ENCODE measurements at places on chromosomes 11 and 22.

DNA sequence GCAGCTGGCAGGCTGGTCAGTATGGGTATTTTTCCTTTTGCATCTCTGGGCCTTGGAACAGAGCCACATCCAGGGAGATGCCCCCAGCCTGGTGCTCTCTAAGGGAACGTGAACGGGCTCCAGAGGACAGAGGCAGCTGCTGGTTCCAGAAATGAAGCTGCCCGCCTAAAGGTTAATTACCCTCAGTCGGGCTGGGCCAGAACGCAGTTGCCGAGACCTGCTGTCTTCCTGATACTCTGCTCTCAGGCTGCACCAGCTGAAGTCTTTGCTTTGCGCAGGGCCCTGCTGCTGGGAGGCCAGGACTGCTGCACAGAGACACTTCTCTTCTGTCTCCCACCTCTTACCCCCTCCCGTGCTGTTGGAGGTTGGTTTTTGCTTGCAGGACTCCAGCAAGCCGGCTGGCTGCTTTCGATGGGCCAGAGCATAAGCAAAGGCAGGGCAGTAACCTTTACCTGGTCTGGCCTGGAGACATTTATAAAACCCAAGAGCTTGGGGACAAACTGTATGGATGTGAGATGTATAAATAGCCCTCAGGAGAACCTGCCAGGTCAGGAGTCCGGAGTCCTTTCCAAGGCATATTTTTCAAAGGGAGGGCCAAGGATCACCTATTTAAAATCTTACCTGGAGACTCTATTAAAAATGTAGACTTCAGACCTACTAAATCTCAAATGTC is 197.1 kb downstream of the GRIK4 start:
- no peak for DNase-seq

- DNase-seq = no peak
Observed at GRCh38 chr11:57071829-57072228, 83.1 kb downstream of the OR5AK2 start.

- DNase-seq = no peak
Observed at GRCh38 chr22:27853424-27853823, 51.9 kb upstream of the MN1 start.

DNA sequence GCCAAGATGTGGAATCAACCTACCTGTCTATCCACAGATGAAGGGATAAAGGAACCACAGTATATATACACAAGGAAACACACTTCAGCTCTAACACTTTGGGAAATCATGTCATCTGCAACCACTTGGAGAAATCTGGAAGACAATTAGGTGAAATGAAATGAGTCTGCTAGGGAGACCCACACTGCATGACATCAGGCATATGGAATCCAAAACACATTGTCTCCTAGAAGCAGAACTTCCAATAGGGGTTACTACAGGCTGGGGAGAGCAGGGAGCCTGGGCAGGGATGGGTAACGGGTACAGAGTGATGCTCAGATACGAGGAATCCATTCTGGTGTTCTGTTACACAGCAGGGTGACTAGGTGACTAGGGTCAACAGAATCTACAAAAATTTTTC is 18.3 kb downstream of the RGL4 start:
- no peak for DNase-seq

DNA sequence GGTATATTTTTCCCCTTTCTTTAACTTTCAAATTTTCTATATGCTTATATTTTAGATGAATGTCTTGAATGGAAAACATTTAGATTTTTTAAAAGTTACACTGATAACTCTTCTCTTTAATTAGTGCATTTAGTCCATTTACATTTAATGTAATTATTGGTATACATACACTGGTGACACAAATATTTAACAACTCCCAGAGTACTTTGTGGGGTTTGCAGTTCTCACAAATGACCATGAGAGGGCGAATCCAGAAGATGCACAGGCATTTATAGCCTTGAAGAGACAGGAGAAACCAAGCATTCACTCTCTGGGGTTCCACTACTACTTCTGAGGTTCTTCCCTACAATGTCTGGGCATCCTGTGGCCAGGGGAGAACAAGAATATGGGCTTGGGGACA is 125.1 kb downstream of the TIMP3 start:
- DNase-seq = no peak

DNA sequence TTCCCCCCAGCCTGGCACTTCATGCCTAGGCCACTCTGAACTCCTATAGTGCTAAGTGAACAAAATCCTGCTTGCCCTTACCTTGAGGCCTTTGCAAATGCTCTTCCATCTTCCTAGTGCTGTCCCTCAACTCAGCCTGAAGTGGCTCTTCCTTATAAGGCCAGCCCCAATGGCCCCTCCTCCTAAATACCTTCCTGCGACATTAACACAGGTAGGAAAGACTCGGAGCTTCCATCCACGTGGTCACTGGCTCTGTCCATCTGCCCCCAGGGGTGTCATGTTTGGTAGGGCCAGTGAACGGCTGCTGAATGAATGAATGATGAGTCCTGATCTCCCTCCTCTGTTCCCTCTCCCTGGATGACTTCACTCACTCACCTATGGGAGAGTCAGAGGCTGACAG is 4.2 kb downstream of the PDE2A start:
- no peak for DNase-seq

- no peak for DNase-seq
Observed at GRCh38 chr11:34680918-34681586, 60.2 kb downstream of the EHF start.

DNA sequence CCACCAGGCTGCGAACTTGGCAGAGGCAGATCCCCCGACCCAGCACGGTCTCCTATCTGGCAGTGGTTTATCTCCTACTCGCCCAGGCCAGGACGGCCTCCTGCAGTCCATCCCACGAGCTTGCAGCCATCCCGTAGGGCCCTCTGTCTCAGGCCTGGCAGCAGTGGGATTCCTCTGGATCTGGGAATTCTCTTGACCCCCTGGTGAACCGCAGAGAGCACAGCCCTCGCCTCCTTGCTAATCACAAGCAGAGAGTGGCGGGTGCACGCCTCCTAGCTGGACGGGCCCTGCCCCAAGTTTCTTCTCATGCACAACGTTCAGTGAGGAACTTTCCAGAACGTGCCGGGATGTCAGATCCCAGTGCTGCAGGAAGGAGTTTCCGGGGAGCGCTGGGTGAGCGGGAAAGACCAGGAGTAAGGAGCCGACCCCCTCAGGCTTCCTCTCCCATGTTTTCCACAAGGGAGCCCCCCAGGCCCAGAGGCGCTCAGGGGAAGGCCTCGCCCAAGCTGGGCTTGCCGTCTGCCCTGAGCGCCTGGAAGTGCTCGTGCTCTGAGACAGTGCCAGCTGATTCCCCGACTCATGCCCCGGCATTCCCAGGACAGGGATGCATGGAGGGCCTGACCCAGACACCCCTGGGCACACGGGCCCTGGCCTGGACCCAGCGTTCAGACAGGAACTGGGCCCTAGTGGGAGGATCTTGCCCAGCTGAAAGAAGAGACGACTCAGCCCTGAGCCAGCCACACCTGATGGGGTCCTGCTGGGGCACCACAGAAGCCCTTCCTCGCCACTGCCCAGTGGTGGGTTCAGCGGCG is 24.6 kb downstream of the IGF2 start:
- DNase-seq = no peak

DNA sequence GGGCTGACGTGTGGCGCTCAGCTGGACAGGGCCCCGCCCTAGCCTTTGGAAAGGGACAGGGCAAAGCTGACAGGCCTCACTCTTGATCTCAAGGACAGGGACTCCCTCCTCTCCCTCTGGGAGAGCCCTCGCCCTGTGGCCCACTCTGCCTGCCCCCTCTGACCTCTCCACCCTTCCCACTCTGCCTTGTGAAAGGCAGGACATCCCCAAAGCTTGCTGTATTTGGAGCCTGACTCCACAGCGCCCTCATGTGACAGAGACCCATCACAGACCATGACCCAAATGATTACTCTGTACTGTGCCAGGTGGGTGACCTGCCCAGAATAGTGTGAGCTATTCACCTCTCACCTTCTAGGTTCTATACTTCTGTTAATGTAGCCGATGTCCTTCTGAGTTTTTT is 18.8 kb downstream of the P2RY2 start:
- DNase-seq = no peak

GRCh38 chr11:86719781-86720463 is 47.5 kb upstream of the ME3 start:
- no peak for DNase-seq

- DNase-seq = no peak
Observed at GRCh38 chr11:71963468-71963867, 34.6 kb downstream of the RNF121 start.

DNA sequence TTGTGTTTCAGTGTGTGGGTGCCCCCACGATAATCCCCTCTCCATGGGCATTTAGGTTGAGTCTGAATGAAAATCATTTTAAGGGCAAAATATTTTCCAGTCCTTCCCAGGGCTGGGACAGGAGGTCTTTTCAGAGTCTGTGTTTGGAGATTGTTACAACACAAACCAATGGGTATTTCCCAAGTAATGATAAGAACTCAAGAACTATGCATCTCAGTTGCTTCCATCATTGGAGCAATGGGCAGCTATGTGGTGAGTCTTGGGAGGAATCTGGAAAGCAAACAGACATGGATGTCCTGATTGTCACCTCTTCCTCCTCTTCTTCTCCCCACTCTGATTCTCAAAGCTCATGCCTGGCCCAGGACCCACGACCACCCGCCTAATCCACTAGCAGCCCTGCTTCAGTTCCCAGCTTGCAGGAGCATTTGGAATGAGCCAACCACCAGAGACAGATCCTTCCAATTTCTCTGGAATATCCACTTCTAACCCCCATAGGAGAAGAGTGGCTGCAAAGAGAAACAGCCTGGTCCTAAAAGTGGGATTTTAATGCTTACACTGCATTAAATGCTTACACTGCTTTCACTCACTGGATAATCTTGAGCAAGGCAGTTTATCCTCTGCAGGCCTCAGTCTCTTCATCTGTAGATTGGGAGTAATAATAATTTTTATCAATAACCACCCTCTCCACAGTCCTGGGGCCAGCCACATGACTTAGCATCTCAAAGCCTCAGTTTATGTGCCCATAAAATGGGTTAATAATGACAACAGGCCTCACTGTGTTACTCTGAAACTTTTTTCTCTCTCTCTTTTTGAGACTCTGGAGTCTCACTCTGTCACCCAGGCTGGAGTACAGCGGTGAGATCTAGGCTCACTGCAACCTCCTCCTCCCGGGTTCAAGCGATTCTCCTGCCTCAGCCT is 404.3 kb downstream of the MN1 start:
- DNase-seq = no peak

- peak; percentile 47 for DNase-seq
Observed at GRCh38 chr11:12979928-12980689, 29.0 kb upstream of the RASSF10 start.

- no peak for DNase-seq
Observed at GRCh38 chr11:2542406-2542805, 97.6 kb downstream of the KCNQ1 start.

GRCh38 chr11:100151944-100152343 is 535.1 kb upstream of the ARHGAP42 start:
- DNase-seq = no peak

DNA sequence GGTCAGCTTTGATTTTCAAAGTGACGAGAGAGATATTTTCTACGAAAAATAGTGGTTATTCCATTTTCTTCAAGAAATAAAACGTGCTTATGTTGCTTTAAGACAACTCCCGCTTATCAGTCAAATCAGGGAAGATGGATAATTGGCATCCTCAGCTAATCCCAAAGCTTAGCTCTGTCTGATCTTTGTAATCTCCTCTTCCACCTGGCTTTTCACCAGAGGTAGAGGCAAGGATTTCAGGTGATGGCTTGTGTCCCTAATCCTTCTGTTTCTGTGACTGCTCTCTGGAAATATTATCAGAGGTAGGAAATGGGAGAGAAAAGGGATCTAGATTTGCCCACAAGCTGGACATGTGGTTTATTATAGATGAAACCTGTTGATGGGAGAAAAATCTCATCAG is 78.9 kb downstream of the DBX1 start:
- no peak for DNase-seq

- DNase-seq = no peak
Observed at GRCh38 chr22:39571538-39571937, 985 bp downstream of the CACNA1I start.

DNA sequence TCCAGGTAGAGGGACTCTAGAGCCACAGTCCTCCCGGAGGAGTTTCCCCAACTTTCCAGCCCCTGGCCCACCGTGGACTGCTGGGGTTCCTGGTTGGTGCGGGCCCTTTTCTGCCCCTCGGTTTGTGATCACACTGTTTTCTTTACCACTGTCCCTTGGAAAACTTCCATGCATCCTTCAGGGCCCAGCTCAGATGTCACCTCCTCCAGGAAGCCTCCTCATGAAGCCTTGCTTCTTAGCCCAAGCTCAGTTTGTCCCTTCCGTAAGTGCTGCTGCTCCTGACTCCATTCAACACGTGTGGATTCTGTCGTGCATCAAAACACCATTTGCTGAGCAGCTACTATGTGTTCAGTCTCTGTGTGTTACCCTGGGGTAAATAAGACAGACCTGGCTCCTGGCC is 15.9 kb upstream of the TPCN2 start:
- no peak for DNase-seq

GRCh38 chr11:44266056-44266780 is 43.7 kb downstream of the ALX4 start:
- DNase-seq = no peak

- no peak for DNase-seq
Observed at GRCh38 chr11:70725278-70725677, 326.9 kb downstream of the CTTN start.

- DNase-seq = no peak
Observed at GRCh38 chr11:130199792-130200191, 40.2 kb downstream of the ST14 start.

DNA sequence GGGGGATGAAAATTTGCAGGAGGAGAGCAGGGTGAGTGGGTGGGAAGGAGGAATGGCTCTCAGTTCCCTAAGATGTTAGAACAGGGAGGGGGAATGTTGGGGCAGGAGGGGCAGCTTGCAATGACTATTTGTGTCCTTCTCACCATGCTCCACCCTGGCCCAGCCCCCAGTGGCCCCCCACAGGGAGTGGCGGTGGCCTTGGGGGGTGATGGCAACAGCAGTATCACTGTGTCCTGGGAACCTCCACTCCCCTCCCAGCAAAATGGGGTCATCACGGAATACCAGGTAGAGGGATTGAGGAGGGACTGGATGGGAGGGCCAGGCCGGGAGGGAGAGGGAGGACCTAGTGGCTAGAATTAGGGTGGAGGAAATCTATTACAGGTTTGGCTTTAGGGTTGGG is 10.2 kb downstream of the ROBO3 start:
- DNase-seq = no peak

GRCh38 chr22:43266076-43266475 is 77.1 kb downstream of the SCUBE1 start:
- no peak for DNase-seq

DNA sequence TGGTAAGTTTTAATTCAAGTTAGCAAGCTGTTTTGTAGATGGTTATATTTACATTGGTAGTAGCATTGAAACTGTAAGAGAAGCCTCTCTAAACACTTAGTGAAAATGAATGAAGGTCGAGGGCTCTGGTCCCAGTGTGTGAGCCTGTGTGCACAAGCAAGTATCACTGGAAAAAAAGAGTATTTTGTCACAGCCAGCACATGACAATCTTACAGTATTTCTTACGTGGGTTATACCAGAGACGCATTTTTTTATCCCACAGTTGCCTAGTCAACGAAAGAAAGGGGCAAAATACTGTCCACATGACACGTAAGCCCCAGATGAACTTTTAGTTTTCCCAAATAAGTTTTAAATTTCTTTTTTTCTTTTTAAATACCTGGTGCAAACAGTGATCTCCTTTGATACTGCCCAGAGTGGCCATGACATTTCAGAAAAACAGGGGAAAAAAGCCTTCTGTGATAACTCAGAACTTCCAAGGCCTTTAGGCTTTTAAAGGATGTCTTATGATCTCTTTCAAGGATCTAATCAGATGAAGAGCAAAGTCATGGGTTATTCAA is 23.5 kb downstream of the RAB38 start:
- no peak for DNase-seq

GRCh38 chr22:17007852-17008731 is at the start of gene GAB4:
Gene GAB4 (minus strand): TSS chr22:17008222. CDS start chr22:17008114, 108 bp downstream.
- no peak for DNase-seq

GRCh38 chr22:44355716-44356070 is 42.9 kb upstream of the SHISAL1 start:
- no peak for DNase-seq

All from right kidney (tissue), 9 donors.